NCI-H1048 (cell line): ENCODE measurements at places on chromosomes 2 and 18.

- no peak for DNase-seq
These were observed 11.8 kb downstream of the RTN4 start for GRCh38 chr2:55038428-55038827.

DNA sequence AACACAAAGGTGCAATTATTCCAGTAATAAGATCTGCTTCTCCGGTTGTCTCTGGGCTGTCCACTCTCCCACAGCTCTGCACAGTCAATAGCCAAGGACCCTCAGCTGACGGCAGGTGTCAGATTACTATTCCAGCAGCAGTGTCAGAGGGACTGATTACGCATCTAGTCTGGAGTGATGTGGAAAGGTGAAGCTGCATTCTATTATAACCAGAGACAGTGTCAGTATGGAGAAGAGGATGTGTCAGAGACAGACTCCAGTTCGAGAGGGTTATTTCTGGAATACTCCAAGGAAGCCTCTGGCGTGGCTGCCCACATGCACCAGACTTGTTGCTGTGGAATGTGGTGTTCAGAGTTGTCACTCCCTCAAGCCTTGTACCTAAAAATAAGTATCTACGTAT is 163.6 kb upstream of the TMEM200C start:
- no peak for DNase-seq

GRCh38 chr2:215738351-215738750 is 275.0 kb downstream of the MREG start:
- no peak for DNase-seq

DNA sequence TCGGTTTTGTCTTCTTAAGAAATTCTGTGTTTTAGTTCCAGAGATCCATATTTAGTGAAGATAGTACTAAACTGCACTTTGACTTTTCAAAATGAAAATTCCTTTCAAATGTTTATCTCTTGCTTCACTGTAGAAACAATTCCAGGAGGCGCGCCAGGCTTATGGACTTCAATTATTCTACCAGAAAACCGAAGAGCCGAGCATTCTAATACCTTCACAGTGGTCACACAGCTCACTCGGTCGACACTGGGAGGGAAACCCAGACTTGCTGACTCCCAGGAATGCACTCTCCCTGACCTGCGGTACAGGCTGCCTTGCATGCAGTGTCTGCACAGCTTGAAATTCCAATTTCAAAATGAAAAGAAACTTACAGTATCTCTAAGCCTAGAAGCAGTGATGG is 119.9 kb upstream of the PIEZO2 start:
- no peak for DNase-seq

- DNase-seq: no peak
These were observed 81.7 kb upstream of the HK2 start for GRCh38 chr2:74751981-74752851.

- DNase-seq: no peak
These were observed 311.4 kb downstream of the LRRTM1 start for GRCh38 chr2:79993144-79993543.

GRCh38 chr2:235689427-235689853 is 195.6 kb downstream of the AGAP1 start:
- no peak for DNase-seq

- no peak for DNase-seq
These were observed 278.5 kb downstream of the SRBD1 start for GRCh38 chr2:45332567-45332966.

DNA sequence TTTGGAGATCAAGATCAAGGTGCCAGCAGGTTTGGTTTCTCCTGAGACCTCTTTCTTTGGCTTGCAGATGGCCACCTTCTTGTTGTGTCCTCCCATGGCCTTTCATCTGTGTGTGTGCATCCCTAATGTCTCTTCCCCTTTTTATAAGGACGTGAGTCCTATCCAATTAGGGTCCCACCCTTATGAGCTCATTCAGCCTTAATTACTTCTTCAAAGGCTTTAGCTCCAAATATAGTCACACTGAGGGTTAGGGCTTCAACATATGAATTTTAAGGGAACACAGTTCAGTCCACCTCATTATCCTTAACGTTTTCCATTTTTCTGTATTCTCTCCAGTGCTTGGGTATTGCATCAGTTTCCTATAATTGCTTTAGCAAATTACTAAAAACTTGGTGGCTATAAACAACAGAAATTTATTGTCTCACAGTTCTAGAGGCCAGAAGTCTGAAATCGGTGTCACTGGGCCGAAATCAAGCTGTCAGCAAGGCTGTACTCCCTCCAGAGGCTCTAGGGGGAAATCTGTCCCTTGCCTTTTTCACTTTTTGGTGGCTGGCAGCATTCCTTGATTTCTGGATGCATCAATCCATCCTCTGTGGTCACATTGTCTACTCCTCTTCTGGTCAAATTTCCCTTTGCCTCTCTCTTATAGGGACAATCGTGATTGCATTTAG is 34.1 kb downstream of the CDC42EP3 start:
- no peak for DNase-seq

- no peak for DNase-seq
These were observed 121.3 kb downstream of the FMNL2 start for GRCh38 chr2:152456262-152456661.

DNA sequence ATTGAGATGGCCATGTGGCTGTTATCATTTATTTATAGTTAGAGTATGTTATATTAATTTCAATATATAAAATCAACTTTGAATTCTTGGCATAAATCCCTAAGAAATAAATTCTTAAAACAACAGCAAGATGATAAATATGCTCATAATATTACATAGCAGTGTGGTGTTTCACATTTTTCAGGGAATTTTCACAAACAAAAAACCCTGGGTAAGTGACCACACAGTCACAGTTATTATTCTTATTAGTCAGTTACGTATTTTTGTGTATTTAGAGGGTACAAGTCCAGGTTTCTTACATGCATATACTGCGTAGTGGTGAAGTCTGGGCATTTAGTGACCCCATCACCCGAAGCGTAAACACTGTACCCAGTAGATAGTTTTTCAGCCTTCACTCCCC is 289.5 kb upstream of the REV1 start:
- no peak for DNase-seq

GRCh38 chr18:61815885-61816470 is 76.8 kb downstream of the RNF152 start:
- DNase-seq: no peak

GRCh38 chr2:126792186-126792585 is 106.5 kb upstream of the TEX51 start:
- no peak for DNase-seq

GRCh38 chr18:9828506-9829396 is 57.0 kb upstream of the TXNDC2 start:
- DNase-seq: no peak

- no peak for DNase-seq
These were observed 50.8 kb downstream of the ATOH8 start for GRCh38 chr2:85804583-85804982.

GRCh38 chr18:48533340-48534070 is 5.3 kb upstream of the CTIF start:
- DNase-seq: no peak

DNA sequence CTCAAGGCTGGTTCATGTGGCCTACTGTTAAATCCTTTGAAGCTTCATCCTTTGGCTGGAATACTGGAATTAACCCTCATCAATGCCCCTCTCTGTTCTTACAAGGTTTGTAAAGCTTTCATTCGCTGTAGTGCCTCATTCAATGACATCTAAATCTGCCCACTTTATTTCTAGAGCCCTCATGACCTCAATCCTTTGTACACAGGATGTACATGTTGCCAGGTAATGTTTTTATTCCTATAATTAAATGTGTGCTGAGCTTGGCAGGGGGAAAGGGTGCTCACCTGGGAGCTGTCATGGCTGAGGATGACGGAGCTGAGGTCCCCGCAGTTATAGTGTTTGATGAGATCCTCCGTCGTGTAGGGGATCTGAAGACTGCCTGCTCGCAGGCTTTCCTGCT is 39.3 kb downstream of the TRABD2A start:
- no peak for DNase-seq

GRCh38 chr2:60882971-60883753 is 1.8 kb downstream of the REL start:
- DNase-seq: no peak

DNA sequence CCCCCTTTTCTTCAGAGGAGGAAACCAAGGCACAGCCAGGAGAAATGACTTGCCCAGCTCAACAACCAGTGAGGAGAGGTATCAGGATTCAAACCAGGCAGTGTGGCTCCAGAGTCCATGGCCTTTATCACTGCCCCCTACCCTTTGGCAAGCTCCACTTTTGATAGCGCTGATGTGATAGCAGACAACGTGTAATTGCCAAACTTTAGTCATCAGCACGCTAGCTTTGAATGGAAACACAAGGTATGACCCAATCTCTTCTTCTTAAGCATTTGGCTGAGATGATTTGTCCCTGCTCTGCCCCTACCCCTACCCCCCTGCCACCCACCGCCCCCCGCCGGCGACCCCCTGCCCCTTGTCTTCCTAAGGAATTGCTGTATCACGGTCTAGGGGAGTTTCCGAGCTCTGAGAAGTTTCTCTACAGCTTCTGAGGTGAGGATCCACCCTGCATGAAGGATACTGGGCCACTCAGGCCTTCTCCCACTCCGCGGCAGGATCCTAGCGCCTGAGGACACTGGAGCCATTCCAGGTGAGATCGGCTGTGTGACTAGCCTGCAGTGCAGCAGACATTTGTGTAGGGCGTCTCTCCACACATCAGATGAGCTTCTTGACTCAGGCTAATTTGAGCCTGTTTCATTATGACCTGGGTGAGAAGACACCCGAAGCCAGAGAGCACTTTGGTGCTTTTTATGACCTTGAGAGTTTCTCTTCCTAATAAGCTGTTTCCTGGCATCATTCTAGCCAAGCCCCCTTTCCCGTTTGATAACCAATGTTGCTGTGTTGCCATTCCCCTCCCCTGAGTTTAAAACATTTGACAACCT is 75.1 kb upstream of the MAP4K4 start:
- DNase-seq: no peak

DNA sequence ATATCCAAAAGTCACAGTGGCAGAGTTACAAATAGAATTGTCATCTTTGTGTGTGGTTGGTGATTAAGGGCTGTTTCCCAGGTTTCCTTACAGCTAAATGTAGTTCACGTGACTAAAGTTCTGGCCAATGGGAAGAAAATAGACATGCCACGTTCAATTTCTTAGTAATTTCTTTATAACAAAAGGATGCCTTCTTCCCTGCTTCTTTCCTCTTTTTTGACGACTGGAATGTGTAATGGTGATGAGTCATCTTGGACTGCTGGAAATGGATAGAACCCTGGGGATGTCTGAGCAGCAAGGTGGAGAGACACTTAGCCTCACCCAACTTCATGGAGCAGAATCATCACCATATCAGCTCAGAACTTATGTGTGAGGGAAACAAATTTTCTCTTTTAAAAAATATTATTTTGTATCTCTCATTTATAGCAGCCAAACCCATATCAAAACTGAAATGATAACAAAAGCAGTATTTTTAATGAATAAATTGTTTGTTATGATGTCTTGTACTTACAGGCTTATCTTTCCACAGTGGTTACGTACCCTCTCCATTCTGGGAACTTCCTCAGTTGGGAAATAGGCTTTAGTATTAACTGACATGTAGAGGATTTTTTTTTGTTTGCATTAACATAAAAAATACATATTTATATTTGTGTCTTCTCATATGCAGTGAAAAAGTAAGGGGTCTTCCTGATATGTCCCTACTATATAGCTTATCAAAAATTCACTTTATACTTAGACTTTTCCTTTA is 91.1 kb upstream of the CDH2 start:
- DNase-seq: no peak

DNA sequence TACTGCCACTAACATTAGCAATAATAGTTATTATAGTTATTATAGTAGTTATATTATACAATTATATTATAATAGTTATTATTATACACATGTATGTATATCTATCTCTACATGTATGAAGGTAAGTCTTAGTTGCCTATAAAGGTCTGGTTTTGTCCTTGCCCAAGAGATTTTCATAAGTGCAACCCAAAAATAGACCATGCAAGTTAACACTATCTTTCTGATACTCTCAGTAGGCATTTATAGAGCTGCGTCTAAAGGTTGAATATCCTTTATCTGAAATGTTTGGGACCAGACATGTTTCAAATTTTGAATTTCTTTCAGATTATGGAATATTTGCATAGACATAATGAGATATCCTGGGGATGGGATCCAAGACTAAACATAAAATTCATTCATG is 175.4 kb downstream of the MEMO1 start:
- DNase-seq: no peak

- no peak for DNase-seq
These were observed 82.3 kb downstream of the SH3RF3 start for GRCh38 chr2:109211315-109211714.

- no peak for DNase-seq
These were observed 500 bp downstream of the LIMS1 start for GRCh38 chr2:108534584-108535356.

DNA sequence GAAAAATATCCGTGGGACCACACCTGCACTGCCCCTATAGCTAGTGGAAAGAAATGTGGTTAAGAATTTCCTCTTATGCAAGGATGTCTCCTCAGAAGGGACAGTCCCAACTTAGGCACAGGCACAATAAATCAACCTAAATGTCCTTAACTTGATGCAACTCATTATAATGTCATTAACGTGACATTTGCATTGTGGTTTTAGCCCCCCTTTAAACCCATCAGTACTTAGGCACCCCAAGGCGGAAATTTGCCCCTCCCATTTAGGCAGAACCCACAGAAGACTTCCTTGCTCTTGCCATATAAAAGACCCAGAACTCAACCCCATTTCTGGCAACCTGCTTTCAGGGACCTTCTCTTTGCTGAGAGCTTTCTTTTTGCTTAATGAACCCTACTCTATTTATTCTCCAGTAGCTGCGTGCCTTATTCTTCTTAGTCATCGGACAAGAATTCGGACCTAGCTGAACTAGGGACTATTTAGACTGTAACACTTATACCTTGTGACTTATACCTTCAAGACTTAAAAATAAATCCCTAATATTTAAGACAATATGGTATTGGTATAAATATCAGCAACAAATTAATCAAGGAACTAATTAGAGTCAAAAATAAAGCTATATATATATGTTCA is 1281.6 kb upstream of the TMEFF2 start:
- no peak for DNase-seq

DNA sequence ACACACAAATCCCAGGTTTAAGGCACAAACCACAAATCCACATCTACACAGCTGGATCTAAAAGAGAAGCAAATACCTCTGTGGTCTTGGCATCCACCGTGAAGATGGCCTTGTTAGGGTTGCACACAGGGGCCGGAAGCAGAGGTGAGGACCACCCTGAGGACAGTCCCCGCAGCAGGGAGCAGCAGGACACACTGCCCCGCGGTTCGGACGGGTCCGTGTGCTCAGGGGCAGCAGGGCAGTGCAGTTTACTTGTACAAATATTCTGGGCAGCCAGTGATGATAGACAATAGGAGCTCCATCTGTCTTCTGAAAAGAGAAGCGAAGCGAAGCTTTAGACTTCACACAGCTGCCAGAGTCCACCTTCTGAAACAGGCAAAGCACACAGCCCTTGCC is 8.8 kb downstream of the PASK start:
- DNase-seq: no peak

DNA sequence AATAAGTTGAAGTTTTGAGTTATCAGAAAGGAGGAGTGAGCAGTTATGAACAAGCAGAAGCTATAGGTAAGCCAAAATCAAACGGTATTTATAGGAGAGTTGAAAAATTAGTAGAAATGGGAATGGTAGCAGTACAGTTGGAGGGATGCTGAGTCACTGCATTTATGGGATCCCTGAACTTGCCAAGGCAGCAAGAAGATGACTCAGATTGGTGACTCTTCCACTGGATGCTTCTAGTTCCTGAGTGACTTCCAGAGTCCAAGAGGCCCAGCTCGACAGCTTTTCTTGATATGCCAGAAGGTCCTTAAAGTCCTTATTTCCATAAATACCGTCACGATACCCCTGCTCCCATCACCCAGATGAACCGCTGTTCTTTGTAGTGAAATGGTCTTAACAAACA is 31.1 kb upstream of the ACTR3 start:
- no peak for DNase-seq

GRCh38 chr2:172735582-172736423 is at the start of gene RAPGEF4:
TSS of gene RAPGEF4 (plus strand) at chr2:172735845. CDS start at chr2:172735984, 139 bp downstream.
- DNase-seq: no peak
